ENCODE measurements at places on chromosomes 6 and 20.

- no peak for DNase-seq
These were observed 222.0 kb downstream of the ATXN1 start for GRCh38 chr6:16539086-16539931.

GRCh38 chr6:25829375-25829774, 2.5 kb downstream of the SLC17A1 start:
- no peak for DNase-seq

DNA sequence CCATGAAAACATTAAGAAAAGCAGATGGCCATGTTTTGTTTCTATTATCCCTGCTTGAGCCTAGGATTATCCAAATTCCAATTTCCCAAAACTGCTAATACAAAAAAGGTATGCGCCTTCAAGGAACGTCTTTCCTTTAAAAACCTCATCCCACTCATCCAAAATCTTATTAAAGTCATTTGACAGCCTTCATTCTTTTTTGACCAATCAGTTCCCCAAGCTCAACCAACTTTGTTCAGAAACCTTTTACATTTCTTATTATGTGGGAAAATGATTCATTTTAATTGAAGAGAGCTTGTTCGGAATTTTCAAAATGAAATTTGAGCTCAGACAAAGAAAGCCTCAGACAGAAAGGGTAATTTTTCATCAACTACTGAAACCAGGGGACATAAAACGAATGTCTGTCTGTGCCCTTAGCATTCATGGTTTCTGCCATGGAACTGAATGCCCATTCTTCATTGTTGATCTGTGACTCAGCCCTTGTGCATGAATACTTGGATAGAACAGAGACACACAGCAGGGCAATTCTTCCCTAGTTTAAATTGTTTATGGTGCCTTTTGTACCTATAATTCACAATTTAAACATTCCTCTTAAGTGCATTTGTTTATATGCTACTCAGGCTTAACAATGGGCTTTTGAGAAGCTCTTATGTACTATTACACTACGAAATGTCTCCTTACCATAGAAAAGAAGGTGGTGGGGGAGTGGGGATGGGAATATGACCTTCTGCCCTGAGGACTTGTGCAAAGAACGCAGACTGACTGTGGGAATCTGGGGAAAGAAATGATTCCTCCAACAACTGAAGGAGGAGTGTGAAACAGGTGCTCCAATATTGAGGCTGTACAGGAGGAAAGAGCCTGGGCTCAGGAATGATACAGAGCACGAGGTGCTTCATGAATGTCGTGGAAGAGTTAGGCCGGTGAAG, 49.8 kb upstream of the ERVFRD-1 start:
- DNase-seq: peak; percentile 91

- DNase-seq: no peak
These were observed 494.2 kb upstream of the JAG1 start for GRCh38 chr20:11168026-11168425.

DNA sequence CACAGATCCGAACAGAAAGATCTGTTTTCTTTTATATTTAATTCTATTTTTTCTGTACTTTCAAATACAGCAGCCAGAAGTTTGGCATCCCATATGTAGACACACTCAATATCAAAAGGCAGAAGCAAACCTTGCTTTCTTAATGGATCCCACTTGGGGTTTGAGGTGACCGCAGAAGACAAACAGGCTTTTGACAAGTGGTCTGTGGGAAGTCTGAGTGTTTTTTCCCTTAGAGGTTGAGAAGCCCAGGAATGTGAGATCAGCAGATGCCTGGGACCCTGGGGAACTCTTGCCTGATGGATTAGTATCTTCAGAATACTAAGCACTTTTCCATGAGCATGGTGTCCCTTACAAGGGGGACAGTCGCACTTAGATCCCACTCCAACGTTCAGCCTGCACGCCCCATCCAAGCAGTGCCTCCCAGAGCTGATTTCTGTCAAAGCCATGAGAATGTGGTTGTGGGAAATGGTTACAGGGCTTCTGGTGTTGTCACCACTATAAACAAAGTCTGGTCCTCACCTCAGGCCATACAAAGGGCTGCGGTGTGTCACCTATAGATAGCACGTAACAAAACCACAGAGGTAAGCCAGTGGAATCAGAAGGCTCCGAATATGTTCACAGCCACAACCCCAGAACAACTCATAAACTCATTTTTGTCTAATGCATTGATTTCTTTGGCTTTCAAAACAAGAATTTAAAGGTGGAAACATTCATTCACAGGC, 12.7 kb downstream of the IL17F start:
- no peak for DNase-seq

DNA sequence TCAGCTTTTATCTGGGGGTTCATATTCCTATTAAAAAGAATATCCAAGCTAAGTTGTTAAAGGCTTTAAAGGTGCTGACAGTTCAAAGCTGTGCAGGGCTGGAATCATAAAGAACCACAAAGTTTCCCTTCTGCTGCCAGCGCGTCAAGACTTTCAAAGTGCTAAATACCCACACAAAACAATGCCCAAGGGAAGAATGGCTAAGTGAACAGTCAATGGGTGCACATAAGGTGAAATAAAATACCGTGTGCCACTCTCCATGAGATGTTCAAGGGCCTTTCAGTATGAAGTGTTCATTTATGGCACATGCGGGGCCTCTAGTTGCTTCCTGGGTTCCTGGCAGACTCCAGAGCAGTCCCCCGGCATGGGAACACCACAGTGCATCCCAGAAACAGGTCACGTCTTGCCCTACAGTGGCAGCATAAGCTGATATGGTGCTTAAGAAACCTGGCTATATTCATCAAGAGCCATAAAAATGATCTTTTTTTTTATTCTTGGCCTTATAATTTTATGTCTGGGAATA, 14.1 kb downstream of the TXNDC5 start:
- no peak for DNase-seq

- no peak for DNase-seq
These were observed 66.3 kb downstream of the NT5E start for GRCh38 chr6:85516168-85516567.

- DNase-seq: no peak
These were observed 42.7 kb upstream of the NHSL1 start for GRCh38 chr6:138541823-138542481.

DNA sequence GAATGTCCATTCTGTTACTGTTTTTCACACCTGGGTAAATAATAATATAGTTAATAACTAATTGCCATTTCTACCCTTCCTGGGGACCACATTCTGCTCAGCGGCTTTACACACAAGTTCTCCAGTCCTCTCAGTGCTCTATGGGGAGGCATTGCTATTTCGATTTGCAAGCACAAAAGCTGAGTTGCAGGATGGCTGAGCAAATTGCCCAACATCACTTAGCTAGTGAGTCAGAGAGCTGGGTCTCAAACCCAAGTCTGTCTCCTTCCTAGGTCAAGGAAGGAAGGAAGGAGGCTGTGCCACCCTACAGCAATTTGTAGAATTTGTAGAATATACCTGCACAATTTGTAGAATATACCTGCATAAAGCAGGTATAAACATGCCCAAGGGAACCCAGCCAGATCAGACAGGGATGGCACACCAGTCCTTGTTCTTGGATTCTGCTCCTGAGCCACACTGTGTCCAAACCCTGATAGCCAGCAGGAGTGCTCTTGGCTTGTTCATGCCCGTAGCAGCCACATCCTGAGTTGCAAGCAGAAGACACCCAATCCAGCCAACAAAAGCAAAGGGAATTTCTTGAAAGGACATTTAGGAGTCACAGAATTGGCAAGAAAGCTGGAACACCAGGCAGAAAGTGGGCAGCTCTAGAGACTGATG, 56.9 kb downstream of the LY86 start:
- DNase-seq: no peak

GRCh38 chr6:166379800-166380199, 2.9 kb downstream of the MPC1 start:
- DNase-seq: no peak

DNA sequence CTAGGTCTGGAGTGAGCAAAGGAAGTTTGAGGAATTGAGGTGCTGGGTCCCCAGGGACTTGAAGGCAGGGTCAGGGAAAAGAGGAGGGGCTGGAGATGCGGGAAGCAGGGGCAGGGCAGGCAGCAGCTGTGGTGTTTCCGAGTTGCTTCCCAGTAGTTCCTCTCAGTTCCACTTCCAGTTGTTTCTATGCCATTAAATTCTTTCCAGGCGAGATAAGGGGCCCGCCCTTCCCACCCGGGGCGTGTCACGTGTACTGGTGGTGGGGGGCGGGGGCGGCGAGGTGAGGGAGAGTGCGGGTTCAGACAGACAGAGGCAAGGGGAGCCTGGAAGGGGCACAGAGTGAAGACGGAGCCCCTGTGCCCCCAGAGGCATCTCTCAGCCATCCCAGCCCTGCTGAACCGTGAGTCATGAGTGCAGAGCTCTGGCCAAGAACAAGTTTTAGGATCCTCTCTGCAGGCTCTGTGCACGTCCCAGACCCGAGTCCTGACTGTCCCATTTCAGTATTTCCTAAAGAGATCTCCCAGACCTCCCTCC, 977 bp downstream of the TNXB start:
- DNase-seq: no peak

DNA sequence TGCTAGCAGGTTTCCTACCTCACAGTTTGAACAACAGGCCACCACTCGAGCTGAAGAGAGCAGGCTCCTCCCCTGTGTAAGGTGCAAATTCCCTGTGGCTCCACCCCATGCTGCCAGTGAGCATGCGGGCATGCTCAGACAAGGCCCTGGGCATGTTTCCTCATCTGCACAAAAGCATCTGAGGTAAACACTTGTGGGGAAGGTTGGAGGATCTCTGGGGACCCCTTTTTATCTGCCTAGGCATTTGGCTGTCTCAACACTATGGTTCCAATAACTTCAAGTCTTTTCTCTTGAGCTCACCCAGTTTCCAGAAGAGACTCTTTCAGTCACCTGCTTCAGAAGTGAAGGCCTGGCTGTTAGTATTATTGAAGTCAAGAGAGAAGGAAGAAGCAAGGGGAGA, 9.4 kb downstream of the C6orf58 start:
- no peak for DNase-seq

GRCh38 chr20:35305682-35306556, 13.7 kb upstream of the FAM83C start:
- DNase-seq: no peak

GRCh38 chr6:88565409-88565811, 398.0 kb downstream of the RNGTT start:
- DNase-seq: no peak

DNA sequence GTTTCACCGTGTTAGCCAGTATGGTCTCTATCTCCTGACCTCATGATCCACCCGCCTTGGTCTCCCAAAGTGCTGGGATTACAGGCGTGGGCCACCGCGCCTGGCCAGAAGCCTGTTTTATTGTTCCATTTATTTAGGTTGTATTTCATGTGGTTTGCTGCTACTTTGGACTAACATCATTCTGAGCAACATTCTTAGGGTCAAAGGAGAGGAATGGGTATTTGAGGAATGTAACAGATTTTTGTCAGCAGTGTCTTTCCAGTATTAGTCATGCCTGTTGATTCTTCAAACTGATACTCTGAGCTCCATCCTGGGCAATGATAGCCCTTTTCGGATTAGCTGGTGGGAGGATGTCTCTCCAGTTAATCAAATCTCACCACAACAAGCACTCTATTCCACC, 213.0 kb upstream of the CITED2 start:
- DNase-seq: no peak

DNA sequence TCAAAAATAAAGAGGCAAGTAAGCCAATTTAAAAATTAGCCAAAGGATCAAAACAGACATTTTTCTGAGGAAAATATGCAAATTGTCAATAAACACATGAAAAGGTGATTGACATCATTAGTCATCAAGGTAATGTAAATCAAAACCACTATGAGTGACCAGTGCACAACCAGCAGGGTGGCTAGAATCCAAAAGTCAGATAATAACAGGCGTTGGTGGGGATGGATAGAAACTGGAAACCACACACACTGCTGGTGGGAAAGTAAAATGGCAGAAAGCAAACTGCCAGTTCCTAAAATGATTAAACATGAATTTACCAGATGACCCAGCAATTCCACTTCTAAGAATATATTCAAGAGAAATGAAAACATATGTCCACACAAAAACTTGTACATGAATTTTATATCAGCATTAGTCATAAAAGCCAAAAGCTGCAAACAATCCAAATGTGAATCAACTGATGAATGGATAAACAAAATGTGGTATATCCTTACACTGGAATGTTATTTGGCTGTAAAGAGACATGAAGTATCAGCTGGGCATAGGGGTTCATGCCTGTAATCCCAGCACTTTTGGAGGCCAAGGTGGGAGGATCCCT, 74.8 kb upstream of the MBOAT1 start:
- DNase-seq: no peak

DNA sequence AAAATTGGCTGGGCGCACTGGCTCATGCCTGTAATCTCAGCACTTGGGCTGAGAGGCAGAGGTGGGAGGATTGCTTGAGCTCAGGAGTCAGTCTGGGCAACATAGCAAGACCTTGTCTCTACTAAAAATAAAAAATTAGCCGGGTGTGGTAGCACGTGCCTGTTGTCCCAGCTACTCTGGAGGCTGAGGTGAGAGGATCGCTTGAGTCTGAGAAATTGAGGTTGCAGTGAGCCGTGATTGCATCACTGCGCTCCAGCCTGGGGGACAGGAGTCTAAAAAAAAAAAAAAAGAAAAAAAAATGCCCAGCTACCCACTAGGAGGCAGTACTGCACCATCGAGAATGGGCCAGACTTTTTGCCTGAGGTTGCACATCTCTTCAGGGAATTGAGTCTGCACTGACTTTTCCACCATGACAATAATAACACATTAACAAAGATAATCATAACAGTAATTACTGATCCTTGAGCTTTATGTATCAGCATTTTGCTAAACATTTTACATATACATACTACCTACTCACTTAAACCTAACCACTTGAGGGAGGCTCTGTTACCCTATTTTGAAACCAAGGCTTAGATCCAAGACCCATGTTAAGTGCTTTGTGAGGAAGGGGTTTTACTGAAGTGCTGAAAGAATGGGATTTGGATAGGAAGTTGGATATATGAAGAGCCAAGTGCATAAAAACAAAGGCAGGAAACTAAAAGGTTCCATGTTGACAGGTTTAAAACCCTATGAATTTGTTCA, 21.0 kb downstream of the SRSF3 start:
- DNase-seq: no peak

GRCh38 chr6:107202876-107203468, 87.7 kb upstream of the BEND3 start:
- DNase-seq: no peak

DNA sequence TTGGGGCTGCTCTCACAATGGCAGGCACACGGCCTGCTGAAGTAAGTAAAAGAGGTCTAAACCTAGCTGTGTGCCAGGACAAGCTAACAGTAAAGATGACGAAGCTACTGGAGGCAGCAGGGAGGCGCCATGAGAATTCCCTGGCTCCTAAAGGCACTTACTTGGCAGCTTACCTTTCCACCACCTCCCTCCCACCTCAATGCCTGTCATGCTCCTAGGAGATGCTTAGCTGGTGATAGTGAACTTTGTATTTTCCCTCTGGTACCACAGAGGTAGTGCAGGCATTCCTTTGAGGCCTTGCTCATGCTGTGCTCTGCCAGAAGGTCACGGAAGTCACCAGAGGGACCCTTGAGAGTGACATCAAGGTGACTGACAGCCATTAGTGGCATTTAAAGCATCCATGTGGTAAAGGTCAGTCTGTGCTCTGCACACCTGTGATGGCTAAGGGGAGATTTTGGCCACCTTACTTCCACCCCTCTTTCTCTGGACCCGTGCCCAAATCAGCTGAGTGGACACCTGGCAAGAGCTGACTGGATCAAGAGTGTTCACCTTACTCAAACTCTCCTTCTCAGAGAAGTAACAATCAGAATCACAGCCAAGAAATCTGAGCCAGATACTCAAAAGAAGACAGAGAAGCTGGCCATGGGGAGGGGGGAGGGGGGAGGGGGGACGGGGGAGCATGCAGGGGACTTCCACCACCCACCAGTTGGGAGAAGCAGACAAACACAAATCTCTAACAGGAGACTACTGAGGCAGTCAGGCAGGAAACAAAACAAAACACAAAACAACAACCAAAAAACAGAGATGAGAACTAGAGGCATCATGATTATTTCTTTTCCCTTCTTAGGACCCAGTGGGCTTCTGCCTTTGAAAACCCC, 2.9 kb downstream of the FKBP1A start:
- no peak for DNase-seq

Data from globus pallidus (tissue), 1 donor.